ENCODE measurements at places on chromosomes 6 and 20.

GRCh38 chr6:169763308-169763707 lies 11.9 kb downstream of the ERMARD start:
- no peak for DNase-seq

GRCh38 chr6:135233686-135234491 lies 52.8 kb downstream of the MYB start:
- DNase-seq, result no peak

- no peak for DNase-seq
Observed at GRCh38 chr20:34747479-34747878, 43.3 kb downstream of the TP53INP2 start.

- peak; percentile 94 for DNase-seq
Observed at GRCh38 chr6:110537208-110538123, 61.1 kb upstream of the SLC22A16 start.

DNA sequence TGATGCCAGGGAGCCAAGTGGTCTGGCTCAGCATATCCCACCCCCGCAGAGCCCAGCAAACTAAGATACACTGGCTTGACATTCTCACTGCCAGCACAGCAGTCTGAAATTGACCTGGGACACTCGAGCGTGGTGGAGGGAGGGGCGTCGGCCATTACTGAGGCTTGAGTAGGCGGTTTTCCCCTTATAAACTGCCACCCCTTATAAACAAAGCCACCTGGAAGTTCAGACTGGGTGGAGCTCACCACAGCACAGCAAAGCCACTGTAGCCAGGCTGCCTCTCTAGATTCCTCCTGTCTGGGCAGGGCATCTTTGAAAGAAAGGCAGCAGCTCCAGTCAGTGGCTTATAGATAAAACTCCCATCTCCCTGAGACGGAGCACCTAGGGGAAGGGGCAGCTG lies 19.4 kb downstream of the TINAG start:
- DNase-seq, result no peak

DNA sequence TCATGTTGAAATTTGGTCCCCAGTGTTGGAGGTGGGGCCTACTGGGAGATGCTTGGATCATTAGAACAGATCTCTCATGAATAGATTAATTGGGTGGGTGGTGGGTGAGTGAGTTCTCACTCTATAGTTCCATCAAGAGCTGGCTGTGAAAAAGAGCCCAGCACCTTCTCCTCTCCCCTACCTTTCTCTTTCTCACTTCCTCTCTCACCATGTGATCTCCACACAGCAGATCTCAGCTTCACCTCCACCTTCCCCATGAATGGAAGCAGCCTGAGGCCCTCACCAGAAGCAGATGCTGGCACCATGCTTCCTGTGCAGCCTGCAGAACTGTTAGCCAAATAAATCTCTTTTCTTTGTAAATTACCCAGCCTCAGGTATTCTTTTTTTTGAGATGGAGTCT lies 12.9 kb upstream of the GMNN start:
- no peak for DNase-seq

Data from fibroblast of skin of right quadriceps (primary cell).